CD4-positive, alpha-beta T cell treated with Interleukin-4 for 1 hour (primary cell): ENCODE measurements at places on chromosomes 3 and 15.

DNA sequence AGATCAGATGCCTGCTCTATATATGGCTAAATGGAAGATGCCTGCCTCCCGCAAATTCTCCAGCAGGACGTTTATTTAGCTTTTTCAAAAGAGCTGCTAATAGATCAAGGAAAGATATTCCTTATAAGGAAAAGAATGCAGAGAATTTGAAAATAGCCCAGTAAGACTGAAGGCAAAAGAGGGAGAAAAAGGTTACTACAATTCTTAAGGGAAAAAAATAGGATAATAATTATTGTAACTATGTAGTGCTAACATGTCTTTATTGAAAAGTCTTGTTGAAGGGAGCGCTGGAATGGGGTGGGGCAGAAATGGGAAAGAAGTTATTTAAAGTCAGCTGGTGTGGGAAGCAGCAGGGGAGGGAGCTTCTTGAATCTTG lies 2.9 kb downstream of the TPM1 start:
- DNase-seq = no peak

DNA sequence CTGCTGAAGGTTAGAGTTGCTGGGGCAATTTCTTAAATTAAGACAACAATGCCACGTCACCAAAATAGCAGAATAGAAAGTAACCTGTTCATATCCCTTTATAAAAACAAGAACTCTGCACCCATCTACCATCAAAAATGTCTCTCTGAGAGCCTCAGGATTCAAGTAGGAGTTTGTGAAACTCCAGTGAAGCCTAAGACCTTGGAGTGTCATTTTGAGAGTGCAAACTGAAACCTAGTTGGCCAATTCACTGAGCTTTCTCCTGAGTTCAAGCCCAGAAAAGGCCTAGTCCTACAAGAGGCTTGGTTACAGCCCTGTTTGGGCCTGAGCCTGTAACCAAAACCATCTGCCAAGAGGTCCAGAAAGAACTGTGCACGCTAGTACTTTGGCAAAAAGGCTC lies 335.1 kb downstream of the EFHB start:
- DNase-seq = no peak

DNA sequence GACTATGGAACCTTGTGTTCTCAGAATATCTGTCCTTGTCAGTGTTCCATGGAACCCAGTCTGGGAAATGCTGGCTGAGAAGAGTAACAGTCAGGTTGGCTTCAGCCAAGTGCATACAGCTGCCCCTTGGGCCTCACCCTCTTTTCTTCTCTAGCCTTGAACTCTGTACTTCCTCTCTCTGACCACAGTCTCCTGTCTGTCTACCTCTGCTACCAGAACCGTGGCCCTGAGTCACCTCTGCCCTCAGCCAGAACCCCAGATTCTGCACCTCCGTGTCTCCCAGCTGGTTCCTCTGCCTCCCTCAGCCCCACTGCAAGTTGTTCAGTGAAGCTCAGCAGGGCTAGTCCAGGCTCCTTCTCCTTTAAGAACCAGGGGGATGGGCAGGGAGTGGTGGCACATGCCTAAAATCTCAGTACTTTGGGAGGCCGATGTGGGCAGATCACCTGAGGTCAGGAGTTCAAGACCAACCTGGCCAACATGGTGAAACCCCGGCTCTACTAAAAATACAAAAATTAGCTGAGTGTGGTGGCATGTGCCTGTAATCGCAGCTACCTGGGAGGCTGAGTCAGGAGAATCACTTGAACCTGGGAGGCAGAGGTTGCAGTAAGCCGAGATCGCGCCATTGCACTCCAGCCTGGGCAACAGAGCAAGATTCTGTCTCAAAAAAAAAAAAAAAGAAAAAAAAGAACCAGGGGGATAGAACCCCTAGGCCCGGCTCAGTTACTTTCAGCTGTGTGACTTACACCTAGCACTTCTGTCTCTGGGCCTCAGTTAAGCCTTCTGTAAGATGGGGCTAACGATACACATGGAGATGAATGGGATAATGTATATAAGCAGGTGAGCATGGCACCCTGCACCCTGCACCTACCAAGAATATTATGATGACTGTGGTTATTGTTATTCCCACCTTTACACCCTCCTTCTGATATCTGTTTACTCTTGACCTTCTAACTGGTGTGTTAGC lies 24.3 kb upstream of the TATDN2 start:
- peak; percentile 75 for DNase-seq

DNA sequence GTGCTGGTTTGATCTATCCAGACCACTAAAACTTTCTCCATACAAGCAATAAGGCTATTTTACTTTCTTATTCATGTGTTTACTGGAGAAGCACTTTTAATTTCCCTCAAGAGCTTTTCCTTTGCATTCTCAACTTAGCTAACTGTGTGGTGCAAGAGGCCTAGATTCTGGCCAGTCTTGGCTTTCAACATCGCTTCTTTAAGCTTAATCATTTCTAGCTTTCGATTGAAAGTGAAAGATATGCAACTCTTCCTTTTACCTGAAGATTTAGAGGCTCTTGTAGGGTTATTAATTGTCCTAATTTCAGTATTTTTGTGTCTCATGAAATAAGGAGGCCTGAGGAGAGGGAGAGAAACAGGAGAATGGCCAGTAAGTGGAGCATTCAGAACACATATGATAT lies 234.8 kb upstream of the GADL1 start:
- DNase-seq = no peak

DNA sequence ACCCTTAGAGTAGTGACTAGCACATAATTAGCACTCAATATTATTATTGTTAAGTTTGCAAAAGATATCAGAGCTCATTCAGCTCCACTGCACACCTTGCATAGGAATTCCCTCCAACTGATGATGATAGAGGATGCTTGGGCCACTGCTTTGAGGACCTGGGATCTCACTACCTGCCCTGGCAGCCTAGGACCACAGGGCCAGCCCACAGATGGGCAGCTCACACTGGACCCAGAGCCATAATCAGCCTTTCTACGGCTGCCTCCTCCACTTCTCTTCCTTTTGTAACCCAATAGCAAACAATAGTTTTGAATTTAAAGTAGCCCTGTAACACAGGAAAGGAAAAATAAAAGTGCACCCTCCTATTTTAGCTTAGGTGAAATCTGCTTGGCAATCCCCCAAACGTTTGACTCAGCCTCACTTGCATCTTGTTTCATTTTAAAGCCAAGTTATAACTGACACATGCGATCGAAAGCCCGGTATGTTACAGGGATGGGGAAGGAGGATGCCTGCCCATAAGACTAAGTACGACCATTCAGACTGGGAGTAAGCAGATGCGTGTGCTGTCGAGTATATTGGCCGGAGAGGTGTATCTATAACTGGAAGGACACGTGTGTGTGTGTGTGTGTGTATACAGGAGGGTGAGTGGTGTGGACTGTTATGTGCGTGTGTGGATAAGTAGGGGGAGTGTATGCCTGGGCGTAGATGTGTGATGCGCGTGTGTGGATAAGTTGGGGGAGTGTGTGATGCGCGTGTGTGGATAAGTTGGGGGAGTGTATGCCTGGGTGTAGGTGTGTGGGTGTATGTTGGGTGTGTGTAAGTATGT lies 65.9 kb downstream of the CPN2 start:
- no peak for DNase-seq

DNA sequence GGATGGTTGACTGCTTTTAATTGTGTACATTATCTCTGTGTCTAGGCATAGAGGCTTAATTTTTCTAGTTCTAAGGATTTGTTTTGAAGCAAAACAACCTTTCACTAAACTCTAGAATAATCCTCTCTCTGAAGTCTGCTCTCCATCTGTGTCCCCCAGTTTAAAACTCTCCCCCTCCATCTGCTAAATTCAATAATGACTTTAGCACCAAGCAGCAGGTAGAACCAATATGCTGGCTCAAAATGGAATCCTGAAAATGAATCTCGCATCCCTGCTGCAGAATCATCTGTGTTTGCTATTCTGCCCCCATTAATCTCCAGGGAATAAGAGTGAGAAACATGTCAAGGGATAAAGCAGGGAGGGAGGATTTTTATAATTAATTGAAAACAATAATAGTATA lies 111.8 kb downstream of the TUSC7 start:
- no peak for DNase-seq

GRCh38 chr3:4350789-4351163 lies 47.6 kb downstream of the SETMAR start:
- peak; percentile 67 for DNase-seq

- no peak for DNase-seq
Measured at GRCh38 chr15:34656005-34656796, 72.8 kb upstream of the GOLGA8B start.

DNA sequence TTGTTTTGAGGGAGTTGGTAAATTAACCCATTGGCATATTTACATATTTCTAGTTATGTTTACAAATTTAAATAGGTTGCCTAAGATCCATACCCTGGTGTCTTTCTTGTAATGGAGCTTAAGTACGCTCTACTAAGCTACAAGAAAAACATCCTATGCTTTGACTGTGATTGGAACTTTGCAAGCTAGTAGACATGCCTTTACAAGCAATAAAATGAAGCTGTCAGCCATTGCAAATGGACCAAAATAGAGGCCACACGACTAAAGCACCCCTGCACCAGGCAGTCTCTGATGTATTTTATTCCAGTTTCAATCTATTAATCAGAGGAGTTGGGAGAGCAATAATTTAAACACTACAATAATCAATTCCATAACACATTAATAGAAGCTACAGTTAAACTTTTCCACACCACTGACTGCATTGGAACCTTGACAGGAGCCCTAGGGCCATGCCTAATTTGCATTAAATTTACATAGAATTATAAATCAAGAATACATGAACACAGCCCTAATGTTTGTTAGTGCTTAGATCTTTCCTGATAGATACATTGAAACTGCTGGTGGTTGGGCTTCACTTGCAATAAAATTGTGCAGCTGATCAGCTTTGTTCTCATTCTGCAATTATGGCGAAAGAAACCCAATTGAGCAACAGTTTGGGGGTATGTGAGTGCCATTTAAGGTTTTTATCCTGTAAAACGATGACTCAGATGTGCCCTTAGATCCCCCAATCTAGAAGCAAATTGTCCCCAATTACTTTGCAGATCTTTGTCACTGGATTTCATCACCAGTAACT lies 360.1 kb downstream of the LSAMP start:
- no peak for DNase-seq

- no peak for DNase-seq
Measured at GRCh38 chr15:93266291-93266690, 177.3 kb upstream of the RGMA start.

- DNase-seq = no peak
Measured at GRCh38 chr3:185925353-185925752, 12.5 kb downstream of the TRA2B start.

GRCh38 chr3:31086148-31086547 lies 191.7 kb upstream of the GADL1 start:
- no peak for DNase-seq

GRCh38 chr15:78129077-78129750 lies 2.0 kb downstream of the CIB2 start:
- DNase-seq = no peak

DNA sequence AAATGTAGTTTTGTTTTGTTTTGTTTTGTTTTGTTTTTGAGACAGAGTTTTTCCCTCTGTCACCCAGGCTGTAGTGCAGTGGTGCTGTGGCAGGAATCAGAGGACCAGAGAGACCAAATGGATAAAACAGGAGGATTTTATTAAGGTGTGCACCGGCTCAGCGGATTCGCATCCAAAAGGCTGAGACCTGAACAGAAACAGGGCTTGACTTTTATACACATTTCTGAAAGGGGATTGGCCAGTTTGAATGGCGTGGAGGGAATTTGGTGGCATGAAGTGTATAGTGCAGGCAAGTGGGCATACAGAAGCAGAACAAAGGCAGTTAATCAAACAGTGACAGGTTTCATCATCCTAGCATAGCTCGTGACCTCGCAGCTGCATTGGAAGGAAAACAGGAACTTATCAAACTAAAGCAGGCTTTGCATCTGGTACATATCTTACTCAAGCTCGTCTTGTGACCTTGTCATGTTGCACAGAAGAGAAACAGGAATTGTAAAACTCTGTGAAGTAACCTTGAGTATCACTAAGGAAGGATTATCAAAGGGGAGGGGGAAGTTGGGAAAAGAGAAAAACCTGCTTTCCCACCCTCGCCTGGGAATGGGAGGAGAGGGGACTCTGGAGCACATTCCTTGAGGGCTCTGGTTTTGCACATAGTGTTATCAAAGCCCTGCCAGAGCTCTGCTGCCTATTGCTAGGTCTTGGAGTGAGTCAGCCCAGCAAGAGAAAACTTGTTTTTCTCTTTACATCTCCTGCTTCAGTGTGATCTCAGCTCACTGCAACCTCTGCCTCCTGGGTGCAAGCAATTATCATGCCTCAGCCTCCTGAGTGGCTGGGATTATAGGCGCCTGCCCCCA lies 38.5 kb downstream of the C3orf62 start:
- DNase-seq = peak; percentile 59

DNA sequence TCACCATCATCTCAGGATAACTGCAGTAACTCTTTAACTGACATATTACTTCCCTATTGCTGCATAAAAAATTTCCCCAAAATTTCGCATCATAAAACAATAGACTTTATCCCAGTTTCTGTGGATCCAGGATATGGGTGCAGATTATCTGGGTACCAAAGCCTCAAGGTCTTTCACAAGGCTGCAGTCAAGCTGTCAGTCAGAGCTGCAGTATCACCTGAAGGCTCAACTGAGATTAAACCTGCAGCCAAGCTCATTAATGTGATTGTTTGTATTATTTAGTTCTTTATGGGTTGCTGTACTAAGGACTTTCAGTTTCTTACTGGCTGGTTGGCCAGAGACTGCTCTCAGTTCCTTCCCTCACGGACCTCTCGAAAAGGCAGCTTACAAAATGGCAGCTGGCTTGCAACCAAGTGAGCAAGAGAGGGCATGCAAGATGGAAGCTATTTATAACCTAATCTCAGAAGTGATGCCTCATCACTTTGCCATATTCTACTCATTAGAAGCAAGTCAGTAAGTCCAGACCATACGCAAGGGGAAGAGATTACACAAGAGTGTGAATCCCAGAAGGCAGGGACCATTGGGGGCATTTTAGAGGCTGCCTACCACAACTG lies 54.9 kb downstream of the DCUN1D1 start:
- DNase-seq = no peak

GRCh38 chr3:123036352-123037014 lies 8.9 kb upstream of the SEMA5B start:
- DNase-seq = no peak

DNA sequence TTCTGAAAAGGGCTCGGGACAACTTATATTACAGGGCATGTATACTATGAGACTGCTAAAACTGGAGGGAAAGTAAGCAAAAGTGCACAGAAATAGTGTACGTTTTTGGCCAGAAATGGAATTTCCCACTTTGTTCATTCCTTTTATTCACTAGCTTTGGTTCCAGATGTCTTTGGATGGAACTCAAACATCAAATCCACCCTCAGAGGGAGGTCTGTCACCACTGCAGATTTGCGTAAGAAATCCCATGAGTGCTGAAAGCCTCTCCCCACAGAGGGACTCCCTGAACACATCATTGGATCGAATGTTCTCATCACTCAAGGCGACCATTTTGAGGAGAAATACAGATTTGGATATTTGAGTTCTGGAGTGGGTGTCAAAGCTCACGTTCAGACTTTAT lies 71.6 kb downstream of the FEM1B start:
- DNase-seq = no peak

GRCh38 chr3:15064299-15064834 lies 748 bp downstream of the MRPS25 start:
- DNase-seq = peak; percentile 4

GRCh38 chr3:6396631-6397030 lies 464.3 kb upstream of the GRM7 start:
- DNase-seq = no peak

- DNase-seq = no peak
Measured at GRCh38 chr3:58188921-58189451, 21.8 kb downstream of the DNASE1L3 start.

- no peak for DNase-seq
Measured at GRCh38 chr3:128983293-128984069, 10.4 kb downstream of the CFAP92 start.

GRCh38 chr15:88788816-88789215 lies 14.4 kb upstream of the ACAN start:
- no peak for DNase-seq
